Stimulated activated naive CD8-positive, alpha-beta T cell treated with anti-CD3 and anti-CD28 coated beads, Interleukin-15, amount 100 ng/mL, for 72 hours (primary cell): ENCODE measurements at places on chromosomes 3 and 15.

- no peak for DNase-seq
These were observed 6.6 kb downstream of the PLSCR5 start for GRCh38 chr3:146598535-146598934.

DNA sequence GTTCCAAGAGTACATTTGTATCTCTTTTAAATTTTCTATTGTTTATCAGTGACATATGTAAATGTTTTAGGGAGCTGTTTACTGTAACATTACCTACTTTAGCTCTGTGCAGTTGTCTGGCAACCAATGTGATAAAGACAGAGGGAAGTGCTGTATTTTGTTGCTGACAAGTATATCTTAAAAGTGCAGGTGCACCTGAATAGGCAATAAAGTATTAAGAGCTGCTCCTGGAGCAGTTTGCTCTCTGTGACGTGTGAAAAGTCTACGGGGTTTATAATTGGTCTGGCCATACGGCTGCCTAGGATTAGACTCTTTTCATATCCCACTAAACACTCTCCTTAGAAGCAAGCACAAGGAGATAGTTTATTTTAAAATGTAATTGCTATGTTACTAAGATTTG, 178.3 kb downstream of the IGF1R start:
- no peak for DNase-seq

DNA sequence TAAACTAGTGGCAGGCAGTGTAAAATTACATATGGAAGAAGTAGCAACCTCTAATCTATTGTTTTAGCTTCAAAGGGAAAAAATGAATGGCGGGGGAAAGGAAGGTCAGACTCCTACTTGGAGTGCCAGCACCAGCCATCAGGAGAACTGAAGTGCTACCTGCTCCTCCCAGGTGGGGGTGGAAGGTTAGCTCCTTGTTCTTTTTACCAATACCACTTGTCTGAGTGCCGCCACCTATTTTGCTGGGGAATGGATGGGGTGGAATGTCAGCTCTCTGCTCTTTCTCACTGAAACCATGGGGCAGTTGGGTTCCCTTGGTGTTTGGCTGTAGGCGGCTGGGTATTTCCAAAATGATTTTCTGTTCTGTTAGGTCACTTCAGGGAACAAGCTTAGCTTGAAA, 428.7 kb upstream of the EPHA3 start:
- DNase-seq = no peak

GRCh38 chr3:34024447-34025240, 226.2 kb downstream of the PDCD6IP start:
- no peak for DNase-seq

DNA sequence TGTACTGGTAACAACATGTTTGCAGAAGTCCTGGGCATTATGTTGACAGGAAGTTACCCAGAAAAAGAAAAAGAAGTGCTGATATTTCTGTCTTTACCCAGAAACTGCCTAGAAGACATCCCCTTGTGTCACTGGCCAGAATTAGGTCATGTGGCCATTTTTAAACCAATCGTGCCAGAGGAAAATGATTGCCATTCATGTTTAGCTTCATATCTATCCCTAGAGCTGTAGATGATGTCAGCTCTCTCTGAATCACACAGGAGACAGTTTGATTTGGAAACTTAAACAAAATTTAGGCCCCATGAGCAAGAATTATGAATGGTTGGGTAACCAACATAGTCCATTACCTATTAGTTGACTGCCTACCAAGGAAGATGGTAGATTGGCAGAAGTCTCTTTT, 8.9 kb upstream of the PLOD2 start:
- DNase-seq = no peak

DNA sequence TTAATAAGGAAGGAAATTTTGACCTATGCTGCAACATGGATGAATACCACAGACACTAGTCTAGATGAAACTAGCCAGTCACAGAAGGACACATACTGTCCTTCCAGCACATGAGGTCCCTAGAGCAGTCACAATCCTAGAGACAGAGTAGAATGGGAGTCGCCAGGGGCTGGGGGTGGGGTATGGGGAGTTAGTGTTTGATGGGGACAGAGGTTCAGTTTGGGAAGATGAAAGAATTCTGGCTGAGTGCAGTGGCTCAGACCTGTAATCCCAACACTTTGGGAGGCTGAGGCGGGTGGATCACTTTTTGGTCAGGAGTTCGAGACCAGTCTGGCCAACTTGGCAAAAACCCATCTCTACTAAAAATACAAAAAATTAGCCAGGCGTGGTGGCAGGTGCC, 99.2 kb downstream of the TPRA1 start:
- DNase-seq = no peak

GRCh38 chr15:47374222-47374621, 343.1 kb upstream of the SEMA6D start:
- no peak for DNase-seq
